Activated CD4-positive, alpha-beta T cell treated with anti-CD3 and anti-CD28 coated beads, Interleukin-2, amount 10 ng/mL, durations not matched to agents 24 days and 14 days (primary cell): ENCODE measurements at places on chromosomes 12 and 14. TPM values are rescaled to one million over a fixed set of nuclear protein-coding genes. Genes with fewer than 3 reads are reported as not detected.

DNA sequence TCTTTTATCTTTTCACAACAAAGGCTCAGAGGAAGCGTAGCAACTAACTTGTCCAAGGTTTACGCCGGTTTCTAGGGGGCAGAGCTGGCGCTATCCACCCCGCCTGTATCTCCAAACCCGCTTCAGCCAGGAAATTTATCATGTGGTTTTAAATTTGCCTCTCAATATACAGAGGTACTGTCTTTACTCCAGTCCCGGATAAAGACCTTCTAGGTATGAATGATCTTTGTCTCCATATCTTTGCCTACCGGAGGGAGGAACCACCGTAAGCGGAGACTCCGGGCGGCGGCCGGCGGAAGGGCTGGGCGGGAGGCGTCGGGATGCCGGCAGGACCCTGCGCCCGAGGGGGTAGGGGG lies 693 bp upstream of the RIMKLB start:
- peaks cover 57% of the 10 kb centered on the region for H3K27me3 ChIP-seq
- H3K4me1 ChIP-seq = peaks cover 12% of the 10 kb centered on the region
- peak overlapping the region; percentile 89 for H3K4me3 ChIP-seq
- H3K27ac ChIP-seq = no peak overlapping the region

DNA sequence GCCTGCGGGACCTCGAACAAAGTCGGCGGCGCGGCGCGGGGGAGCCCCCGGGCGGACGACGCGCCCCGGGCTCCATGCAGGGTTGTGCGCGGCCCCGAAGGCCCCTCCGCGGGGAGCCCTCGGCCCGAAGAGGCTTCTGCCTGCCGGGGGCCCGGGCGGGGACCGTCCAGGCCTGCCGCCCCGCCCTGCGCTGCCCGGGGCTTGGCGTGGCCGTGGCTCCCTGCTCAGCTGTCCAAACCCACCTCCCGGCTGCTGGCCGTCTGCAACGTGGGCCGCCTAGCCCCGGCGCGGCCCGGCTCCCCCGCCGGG lies 670 bp downstream of the DYRK2 start:
- DNase-seq = no peak
- peak overlapping the region; percentile 97 for H3K4me3 ChIP-seq

MYBPC1 gene
- total RNA-seq = not detected in 2 replicates

RAB2B gene
- total RNA-seq = 26.5 and 30.1 TPM in 2 replicates

LAG3 gene
- 253 and 269 TPM in 2 replicates for total RNA-seq

- no peaks in the 10 kb centered on the region for H3K4me1 ChIP-seq
- H3K27ac ChIP-seq = no peak overlapping the region
- no peaks in the 10 kb centered on the region for H3K27me3 ChIP-seq
- no peaks in the 10 kb centered on the region for H3K36me3 ChIP-seq
Measured at GRCh38 chr14:42523666-42524065, 917.0 kb downstream of the LRFN5 start.

DNA sequence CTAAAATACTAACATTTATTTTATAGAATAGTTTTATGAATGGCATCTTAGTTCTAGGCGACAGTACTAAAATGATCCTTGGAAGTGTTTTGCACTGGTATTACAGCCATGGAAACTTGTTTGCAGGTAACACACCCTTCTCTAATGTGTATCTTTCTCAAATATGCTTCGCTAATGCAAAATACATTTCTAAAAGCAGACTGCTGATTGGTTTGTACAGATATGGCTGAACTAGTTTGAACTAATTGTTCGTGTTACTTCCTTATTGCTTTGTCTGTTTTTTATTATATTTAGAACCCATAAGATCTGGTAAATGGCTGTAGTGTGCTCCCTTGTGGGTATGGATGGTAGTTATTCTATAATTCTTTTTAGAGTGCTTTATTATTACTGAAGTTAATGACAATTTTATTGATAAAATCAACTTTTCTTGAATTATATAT lies 53.0 kb downstream of the ATF7IP start:
- peak overlapping the region; percentile 49 for H3K4me3 ChIP-seq
- no peaks in the 10 kb centered on the region for H3K27me3 ChIP-seq
- DNase-seq = no peak
- peaks cover 48% of the 10 kb centered on the region for H3K36me3 ChIP-seq
- peak overlapping the region; percentile 37 for H3K27ac ChIP-seq

GRCh38 chr12:94775710-94776109 lies 125.4 kb upstream of the TMCC3 start:
- H3K27ac ChIP-seq = no peak overlapping the region
- DNase-seq = no peak
- H3K27me3 ChIP-seq = peaks cover 9% of the 10 kb centered on the region
- H3K4me1 ChIP-seq = no peaks in the 10 kb centered on the region
- H3K4me3 ChIP-seq = no peak overlapping the region
- H3K36me3 ChIP-seq = no peaks in the 10 kb centered on the region

- peaks cover 12% of the 10 kb centered on the region for H3K36me3 ChIP-seq
- H3K4me3 ChIP-seq = peak overlapping the region; percentile 48
- no peaks in the 10 kb centered on the region for H3K27me3 ChIP-seq
- DNase-seq = no peak
- no peak overlapping the region for H3K27ac ChIP-seq
- H3K4me1 ChIP-seq = peaks cover 31% of the 10 kb centered on the region
Measured at GRCh38 chr12:46471404-46471803, 98.8 kb upstream of the SLC38A2 start.

GRCh38 chr12:121673013-121673511 lies 3.6 kb upstream of the MORN3 start:
- H3K27ac ChIP-seq = peak overlapping the region; percentile 98
- peaks cover 2% of the 10 kb centered on the region for H3K36me3 ChIP-seq
- H3K27me3 ChIP-seq = no peaks in the 10 kb centered on the region
- peaks cover 27% of the 10 kb centered on the region for H3K4me1 ChIP-seq
- DNase-seq = no peak
- H3K4me3 ChIP-seq = peak overlapping the region; percentile 93

GRCh38 chr12:105026411-105026810 lies 40.3 kb downstream of the NOPCHAP1 start:
- H3K4me3 ChIP-seq = no peak overlapping the region
- H3K27ac ChIP-seq = no peak overlapping the region
- no peak for DNase-seq
- H3K27me3 ChIP-seq = no peaks in the 10 kb centered on the region
- peaks cover 7% of the 10 kb centered on the region for H3K4me1 ChIP-seq
- H3K36me3 ChIP-seq = peaks cover 3% of the 10 kb centered on the region

NOXRED1 gene
- 0.19 and 0.40 TPM in 2 replicates for total RNA-seq

DNA sequence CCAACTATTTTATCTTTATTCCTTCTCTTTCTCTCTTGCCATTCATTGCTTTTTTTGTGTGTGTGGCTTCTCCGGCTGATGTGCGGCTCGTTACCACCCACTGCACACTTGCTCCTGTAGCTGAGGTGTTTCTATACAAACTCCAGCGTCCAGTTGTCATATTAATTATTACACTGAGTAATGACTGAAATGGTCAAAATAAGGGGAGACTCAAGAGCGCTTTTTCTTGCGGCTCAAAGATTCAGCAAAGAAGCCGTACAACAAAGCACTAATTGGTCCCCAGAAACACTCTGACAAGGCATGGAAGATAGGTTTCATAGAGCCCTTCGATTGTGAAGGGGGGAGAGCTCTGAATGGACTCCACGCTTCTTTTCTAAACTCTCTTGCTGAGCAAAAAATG lies 5.6 kb upstream of the ASCL1 start:
- H3K4me3 ChIP-seq = no peak overlapping the region
- no peak overlapping the region for H3K27ac ChIP-seq
- H3K27me3 ChIP-seq = peaks cover 75% of the 10 kb centered on the region
- no peaks in the 10 kb centered on the region for H3K36me3 ChIP-seq
- peak; percentile 32 for DNase-seq
- peaks cover 26% of the 10 kb centered on the region for H3K4me1 ChIP-seq

SMARCD1 gene
- 73.1 and 82.5 TPM in 2 replicates for total RNA-seq

RNASE3 gene
- total RNA-seq = not detected in 2 replicates

DNA sequence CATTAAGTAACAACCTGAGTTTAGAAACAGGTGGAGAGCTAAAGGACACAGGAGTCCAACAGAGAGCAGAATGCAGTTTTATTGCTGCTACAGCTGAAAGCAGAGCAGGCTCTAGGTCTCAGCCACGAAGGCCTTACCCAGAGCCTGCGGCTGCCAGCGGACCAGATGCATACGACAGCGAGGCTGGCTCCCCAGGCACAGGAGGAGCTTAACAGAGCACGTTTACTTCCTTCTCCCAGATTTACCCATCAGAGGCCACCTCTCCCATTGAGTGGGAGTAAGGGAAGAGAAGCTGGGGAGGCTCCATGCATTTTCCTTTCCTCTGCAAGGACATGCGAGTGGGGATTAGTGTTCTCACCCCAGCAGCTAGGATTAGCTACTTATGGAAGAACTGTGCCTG lies 22.6 kb downstream of the DYNC1H1 start:
- H3K4me1 ChIP-seq = peaks cover 10% of the 10 kb centered on the region
- no peak overlapping the region for H3K27ac ChIP-seq
- H3K4me3 ChIP-seq = no peak overlapping the region
- peaks cover 68% of the 10 kb centered on the region for H3K36me3 ChIP-seq

SMIM10L1 gene
- total RNA-seq = 9.5 and 10.1 TPM in 2 replicates

GRCh38 chr12:106248846-106249371 lies 1.1 kb upstream of the CKAP4 start:
- H3K27me3 ChIP-seq = peaks cover 12% of the 10 kb centered on the region
- no peaks in the 10 kb centered on the region for H3K36me3 ChIP-seq
- H3K4me1 ChIP-seq = peaks cover 9% of the 10 kb centered on the region
- H3K27ac ChIP-seq = peak overlapping the region; percentile 45
- DNase-seq = peak; percentile 70

GLIPR1L1 gene
- total RNA-seq = not detected in 2 replicates

DNA sequence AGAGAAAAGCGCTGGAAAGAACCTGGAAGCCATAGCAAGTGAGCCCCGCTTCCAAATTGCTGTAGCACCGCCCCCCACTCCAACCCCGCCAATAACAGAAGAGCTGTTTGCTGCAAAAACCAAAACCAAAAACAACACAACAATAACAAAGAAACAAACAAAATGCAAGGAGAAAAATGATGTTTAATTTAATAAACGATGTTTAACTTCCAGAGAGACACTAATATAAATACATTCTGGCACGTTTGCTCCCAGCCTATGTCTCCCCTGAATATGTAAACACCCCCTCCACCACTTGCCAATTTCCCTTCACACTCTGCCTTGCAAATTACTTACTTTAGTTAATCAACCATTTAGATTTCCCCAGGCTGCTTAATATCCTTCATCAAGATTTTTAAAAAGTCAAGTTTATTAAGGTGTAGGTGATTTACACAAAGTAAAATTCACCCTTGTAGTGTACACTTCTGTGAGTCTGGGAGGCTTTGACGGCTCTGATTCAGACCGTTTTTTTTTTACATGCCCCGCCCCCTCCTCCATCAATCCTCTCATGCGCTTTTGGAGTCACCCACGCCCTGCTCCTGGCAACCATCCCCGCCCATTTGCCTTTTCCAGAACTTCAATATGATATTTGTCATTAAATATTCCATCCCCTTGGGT lies 482 bp upstream of the IFI27L2 start:
- H3K4me1 ChIP-seq = peaks cover 24% of the 10 kb centered on the region
- peak overlapping the region; percentile 71 for H3K27ac ChIP-seq
- H3K4me3 ChIP-seq = peak overlapping the region; percentile 96
- H3K36me3 ChIP-seq = peaks cover 3% of the 10 kb centered on the region
- peak; percentile 86 for DNase-seq

ASB2 gene
- 21.1 and 21.6 TPM in 2 replicates for total RNA-seq

DNA sequence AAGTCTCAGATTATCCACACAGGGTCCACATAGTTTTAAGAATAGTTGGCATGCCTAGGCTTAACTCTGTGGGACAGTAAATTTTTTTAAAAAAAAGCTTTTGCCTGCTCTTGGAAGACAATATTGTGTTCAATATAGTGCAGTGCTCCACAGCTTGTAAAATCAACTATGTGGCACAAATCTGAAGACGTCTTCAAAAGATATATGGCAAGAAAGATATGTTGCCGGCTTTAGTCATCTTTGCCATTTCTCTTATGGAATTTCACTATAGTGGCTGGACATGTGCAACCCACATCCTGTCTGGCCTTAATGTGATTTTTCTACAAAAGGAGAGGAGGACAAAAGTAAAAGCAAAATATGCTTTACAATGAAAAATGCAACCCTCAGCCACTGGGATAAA lies 90.5 kb downstream of the MGST1 start:
- no peaks in the 10 kb centered on the region for H3K27me3 ChIP-seq
- no peak overlapping the region for H3K4me3 ChIP-seq
- H3K4me1 ChIP-seq = no peaks in the 10 kb centered on the region
- DNase-seq = no peak

AICDA gene
- not detected in 2 replicates for total RNA-seq

DNA sequence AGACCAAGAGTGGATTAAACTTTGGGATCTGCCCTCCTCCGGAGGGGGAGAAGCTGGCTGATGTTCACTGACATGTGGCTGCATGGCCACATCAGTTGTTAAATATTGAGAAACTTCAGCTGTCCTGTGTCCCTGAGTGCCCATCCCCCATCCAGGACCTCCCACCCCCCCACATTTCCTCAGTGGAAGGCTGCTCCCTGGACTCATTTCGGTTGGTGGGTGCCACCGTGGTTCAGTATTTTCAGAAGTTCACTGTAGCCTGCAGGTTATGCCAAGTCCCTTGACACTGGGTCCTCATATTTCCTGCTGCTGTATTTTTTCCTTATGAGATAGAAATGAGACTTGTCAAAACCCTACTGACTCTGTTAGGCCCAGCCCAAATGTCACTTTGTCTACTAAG lies 302.4 kb downstream of the CACNA1C start:
- H3K27me3 ChIP-seq = peaks cover 25% of the 10 kb centered on the region
- no peak overlapping the region for H3K4me3 ChIP-seq
- DNase-seq = no peak
- H3K36me3 ChIP-seq = no peaks in the 10 kb centered on the region
- H3K4me1 ChIP-seq = peaks cover 26% of the 10 kb centered on the region

- no peak for DNase-seq
- H3K27ac ChIP-seq = no peak overlapping the region
- H3K27me3 ChIP-seq = peaks cover under 1% of the 10 kb centered on the region
- H3K4me3 ChIP-seq = no peak overlapping the region
- no peaks in the 10 kb centered on the region for H3K4me1 ChIP-seq
Measured at GRCh38 chr14:93520053-93520607, 89.4 kb downstream of the UNC79 start.

- peaks cover 9% of the 10 kb centered on the region for H3K4me1 ChIP-seq
- H3K36me3 ChIP-seq = peaks cover 12% of the 10 kb centered on the region
- H3K27ac ChIP-seq = no peak overlapping the region
- no peak for DNase-seq
- no peak overlapping the region for H3K4me3 ChIP-seq
Measured at GRCh38 chr14:64746298-64747250, 42.4 kb downstream of the PLEKHG3 start.

DNA sequence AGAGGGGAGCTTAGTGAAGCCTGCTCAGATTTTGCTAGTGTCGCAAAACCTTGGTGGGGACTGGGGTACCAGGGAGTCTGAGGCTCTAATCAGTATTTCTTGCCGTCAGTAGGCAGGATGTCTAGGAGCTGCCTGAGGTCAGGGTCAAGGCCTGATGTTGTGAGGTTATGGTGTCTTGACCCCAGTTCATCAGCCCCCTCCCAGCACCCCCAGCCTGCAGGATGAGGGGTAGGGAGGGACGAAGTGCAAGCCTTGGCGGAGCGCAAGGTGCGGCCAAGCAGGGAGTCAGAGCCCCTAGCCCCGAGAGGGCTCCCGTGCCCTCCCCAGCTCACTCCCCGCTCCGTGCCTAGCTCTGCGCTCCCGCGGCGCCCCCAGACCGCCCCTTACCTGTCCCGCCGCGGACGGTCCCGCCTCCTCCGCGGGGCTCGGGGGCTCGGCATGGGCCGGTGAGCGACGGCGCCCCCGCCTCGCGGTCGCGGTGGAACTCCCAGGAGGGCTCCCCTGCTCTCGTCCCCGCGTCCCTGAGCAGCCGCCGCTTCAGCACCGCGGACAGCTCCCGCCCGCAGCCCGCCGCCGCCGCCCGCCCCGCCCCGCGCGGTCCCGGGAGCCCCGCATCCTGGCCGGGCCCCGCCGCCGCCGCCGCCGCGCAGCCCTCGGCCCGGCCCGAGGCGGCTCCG lies 347 bp downstream of the SYNDIG1L start:
- no peak overlapping the region for H3K4me3 ChIP-seq
- H3K36me3 ChIP-seq = no peaks in the 10 kb centered on the region
- peak; percentile 92 for DNase-seq

GRCh38 chr14:78614593-78614992 lies 444.4 kb downstream of the NRXN3 start:
- H3K36me3 ChIP-seq = no peaks in the 10 kb centered on the region
- no peaks in the 10 kb centered on the region for H3K4me1 ChIP-seq
- no peak overlapping the region for H3K27ac ChIP-seq
